Endothelial cell of umbilical vein (primary cell): ENCODE measurements at places on chromosomes 7 and 10. TPM values are rescaled to one million over a fixed set of nuclear protein-coding genes. Genes with fewer than 3 reads are reported as not detected.

The RBM20 gene
- total RNA-seq: not detected in 2 replicates

DNA sequence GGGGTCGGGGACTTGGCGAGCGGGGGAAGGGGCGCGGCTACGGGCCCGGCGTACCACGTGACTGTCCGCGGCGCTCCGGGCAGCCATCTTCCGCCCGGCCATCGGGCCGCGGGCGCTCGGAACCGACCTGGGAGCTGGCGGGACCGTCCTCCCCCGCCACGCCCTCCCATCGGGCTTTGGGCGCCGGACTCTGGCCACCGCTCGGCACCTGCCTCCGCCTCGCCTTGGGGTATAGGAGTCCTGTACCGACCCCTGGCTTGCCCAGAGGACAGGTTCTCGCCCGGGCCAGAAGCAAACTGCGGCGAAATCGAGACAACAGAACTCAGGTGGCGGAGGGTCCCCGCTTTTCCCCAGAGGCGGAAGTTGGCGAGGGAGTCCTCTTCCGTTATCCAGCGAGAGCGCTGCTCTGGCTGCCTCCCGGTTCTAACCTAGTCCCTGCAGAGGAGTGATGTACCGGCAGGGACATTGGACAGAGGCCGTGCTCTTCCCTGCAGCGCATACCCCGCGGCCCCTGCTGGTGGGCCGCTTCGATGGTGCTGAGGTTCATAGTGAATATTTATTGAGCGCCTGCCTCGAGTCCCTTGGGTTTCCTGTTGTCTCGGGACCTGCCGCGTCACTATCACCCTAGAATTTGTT lies 1.2 kb upstream of the SGMS1 start:
- DNase-seq: peak; percentile 76

DNA sequence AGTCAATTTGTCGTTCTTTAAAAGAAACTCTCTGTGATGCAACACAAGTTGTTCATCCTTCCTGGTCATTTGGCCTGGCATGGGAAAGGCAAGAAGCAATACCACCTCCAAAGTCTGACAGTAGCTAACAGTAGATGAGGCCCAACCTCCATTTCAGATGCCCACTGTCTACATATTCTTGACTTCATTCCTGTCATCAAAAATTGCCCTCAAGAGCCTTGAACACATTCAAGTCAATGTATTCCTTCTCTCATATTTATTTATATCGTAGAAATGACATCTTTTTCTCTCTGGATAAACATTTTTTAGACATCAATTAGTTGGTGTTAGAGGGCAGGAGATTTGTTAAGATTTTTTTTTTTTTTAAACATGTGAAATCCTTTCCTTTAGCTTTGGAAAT lies 33.7 kb downstream of the ABLIM1 start:
- no peak for DNase-seq

DNA sequence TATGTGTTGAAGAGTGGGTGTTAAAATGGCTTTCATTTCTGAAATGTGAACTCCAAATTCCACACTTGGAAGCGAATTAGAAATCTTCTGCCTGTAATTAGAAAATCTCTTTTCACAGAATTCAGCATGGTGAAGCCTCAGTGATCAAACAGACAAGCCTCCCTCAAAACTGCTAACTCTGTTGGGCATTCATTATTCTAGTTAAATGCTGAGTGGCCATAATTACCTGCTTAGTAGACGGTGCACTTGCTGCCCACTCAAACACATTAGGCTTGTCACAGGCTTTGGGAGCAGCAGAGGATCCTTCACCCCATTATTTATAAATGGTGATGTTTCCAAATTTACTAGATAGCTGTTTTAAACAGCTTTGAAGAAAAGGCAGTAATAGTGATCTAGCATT lies 177.2 kb upstream of the PCLO start:
- no peak for DNase-seq

- DNase-seq: peak; percentile 75
Measured at GRCh38 chr10:24901686-24902399, 50.6 kb downstream of the PRTFDC1 start.

DNA sequence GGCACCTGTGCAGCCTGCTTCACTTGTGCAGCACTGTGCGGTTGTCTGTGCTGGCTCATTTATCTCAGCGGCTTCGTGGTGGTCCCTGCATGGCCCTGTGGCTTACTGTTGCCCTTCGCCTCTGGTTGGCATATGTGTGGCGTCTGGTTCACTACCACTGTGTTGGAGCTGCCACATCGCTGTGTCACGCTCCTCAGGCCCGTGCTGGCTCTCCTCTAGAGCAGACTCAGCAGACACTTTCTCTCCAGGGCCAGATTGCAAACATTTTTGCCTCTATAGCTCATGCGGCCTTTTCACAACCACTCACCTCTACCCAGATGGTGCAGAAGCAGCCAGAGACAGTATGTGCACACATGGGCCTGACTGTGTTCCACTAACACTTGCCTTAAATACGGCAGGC lies 37.9 kb downstream of the PPP2R2D start:
- DNase-seq: no peak

GRCh38 chr7:115004121-115004520 lies 82.2 kb downstream of the MDFIC start:
- DNase-seq: no peak

GRCh38 chr7:108002726-108003598 lies at the start of gene LAMB1:
Gene LAMB1, minus strand, starts transcription at chr7:108003161. Its CDS starts 276 bp downstream, at chr7:108002885.
- peak; percentile 83 for DNase-seq

DNA sequence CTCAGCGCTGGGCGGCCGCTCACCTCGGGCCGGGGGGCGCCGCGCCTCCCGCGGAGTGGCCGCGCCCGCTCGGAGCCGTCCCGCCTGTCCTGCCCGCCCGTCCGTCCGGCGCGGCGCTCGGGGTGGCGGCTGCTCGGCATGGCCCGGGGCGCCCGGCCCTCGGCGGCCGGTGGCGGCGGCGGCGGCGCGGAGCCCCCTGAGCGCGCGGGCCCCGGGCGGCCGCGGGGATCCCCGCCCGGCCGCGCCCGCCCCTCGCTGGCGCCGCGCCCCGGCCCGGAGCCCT lies 338 bp downstream of the SDK1 start:
- no peak for DNase-seq
